ENCODE measurements at places on chromosomes 4 and X.

DNA sequence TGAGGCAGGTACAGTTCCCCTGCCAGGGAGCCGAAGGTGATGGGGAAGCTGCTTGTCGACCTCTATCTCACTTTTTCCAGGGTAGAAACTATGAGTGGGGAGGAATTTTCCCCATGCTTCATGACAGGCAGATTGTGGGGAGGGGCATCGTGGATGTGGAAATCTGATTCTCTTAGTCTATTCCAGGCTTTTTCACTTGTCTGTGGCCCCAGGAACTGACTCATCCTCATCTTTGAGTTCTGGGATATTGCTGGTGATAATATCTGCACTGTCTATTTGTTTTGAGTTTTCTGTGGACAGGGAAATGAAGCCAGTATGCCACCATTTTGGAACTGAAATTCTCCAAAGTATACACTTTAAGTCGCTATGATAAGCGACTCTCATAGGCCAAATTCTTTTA, 7.6 kb upstream of the TLR2 start:
- DNase-seq = no peak

- no peak for DNase-seq
Observed at GRCh38 chr4:8589336-8589735, 3.2 kb upstream of the CPZ start.

DNA sequence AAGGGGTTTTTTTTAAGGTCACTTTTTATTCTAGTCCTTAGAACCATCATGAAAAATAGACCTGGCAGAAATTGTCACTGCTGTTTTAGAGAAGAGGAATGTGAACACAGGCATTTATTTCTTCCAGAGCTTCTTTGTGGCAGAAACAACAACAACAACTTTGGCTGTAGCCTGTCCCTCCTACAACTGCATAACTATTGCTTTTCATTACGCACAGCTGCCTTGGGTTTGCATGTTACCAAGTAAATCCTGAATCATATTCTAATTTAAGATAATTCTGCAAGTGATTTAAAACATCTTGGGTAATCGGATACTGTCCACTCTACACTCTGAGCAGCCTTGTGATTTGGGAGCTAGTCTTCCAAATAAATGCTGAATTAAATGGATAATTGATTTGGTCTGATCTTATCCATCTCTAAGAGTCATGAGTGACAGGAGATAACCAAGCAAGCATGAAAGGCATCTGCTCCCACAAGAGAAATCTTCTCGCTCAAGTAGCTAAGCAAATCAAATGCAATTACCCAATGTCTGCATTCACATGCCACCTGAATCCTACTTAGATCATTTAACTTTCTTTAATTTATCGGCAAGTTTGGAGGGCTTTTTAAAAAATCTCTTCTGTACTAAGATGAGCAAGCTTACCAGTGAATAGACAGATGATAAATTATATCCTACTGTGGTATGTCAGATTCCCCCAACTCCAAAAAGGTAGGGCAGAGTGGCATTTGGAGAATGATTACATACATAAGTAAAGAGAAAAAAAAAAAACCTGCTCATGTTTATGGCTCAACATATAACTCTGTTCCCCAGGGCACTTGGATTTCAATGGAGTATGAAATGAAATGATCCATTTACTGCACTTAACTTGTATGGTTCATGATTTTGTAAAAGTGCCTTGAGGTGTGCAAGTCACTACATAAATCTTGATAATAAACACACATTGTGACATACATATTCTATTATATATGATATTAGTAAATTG, 73.6 kb downstream of the EGF start:
- DNase-seq = no peak

DNA sequence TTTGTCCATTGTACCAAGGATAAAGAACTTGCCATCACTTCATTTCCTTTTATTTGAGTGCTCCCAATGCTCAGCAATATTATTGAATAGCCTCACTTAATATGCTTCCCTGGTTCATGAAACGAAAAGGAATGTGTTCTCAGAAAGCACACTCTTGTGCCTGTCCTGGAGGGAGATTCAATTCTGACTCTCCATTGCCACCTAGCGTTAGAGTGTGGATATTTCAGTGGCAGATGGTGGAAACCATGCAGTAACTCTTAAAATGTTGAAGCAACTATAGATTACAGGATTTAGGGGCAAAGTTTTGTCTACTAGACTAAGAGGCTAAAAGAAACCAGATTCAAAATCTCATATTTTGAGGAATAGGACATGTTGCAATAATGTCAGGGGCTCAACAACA, 36.0 kb downstream of the GAB3 start:
- peak; percentile 46 for DNase-seq

GRCh38 chr4:1575418-1576303, 108.5 kb downstream of the FAM53A start:
- DNase-seq = peak; percentile 9

DNA sequence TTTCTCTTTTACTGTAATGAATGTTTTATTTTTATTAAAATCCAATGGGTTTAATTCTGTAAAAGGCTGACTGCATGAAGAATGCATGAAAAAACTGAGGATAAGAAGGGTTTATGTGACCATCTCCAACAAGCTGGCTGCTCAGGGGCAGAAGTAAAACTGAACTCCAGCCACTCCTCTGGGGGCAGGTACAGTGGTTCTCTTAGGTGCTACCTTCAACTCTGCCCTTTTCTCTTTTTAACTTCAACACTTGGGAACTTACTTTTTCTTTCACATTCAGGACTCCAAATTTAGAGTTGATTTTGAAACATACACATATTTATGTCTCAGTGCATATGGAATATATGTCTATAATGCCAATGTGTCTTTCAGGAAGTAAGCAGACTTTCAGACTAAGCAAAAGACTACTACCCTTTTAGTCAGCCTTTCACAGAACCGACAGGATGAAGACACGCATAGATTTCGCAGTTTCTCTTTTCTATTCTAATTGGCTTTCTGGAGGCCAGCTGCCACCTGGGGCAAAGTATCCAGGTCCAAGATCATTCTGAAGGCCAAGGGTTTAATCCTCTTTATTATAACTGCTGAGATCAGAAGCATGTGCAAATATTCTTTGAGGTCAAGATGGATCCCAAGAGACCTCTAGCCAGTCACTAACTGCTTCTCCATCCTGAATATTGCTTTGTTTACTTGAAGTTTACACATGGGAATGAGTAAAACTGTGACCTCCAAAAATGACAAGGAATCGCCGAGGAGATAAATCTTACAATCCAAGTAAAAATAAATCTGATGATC, 30.7 kb downstream of the HS3ST1 start:
- DNase-seq = no peak

DNA sequence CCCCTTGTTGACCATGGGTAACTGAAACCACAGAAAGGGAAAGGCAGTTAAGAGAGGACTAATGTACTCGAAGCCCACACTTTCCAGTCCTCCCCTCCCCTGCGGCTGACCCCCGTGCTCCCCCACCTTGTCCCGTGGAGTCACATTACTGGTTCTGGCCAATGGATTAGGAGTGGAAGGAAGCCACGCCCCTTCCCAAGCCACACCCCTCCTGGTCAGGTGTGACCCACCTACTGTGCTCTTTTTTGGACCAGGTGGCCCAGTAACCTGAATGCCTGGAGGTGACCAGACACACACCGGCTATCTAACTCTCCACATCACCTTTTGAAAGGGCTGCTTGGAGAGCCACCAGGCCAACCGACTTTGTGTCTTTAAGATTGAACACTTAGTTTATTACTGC, 109.3 kb upstream of the MSX1 start:
- DNase-seq = no peak

- DNase-seq = no peak
Observed at GRCh38 chr4:83234902-83235644, 49.5 kb downstream of the COQ2 start.

DNA sequence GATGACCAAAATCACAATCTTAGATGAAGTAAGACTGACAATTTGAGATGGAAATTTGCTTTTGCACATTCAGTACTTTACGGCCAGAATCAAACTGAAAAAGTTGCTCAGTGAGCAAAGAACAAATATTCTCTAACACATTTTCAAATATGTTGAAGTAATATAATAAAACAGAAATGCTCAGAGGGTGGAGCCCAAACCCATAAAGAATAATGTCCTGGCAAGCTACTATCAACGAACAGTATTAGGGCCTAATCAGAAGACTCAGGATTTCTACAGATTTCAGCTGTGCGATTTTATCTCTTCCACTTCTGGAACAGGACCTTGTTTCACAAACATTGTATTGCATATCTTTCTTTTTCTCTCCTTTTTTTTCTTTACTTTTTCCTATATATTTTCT, 505.0 kb downstream of the TECRL start:
- no peak for DNase-seq

Data from heart right ventricle (tissue), 16 donors.